ENCODE measurements at places on chromosomes 5 and 9.

DNA sequence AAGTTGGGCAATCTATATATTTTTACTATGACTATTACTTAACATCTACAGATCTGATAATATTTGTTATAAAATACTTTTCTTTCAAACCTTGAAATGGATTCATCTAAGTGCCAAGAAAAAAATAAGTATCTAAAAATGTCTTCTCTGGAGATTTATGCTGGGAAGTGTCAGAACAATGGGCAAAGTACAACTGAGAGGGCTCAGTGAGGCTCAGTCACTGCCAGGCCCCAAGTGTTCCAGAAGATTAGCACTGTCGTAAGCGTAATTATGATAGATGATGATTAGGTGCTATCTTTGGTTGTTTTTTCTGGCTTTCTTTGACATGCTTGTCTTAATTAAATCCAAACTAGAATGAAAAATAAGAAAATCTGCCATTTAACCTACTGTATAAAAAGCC, 72.2 kb upstream of the ADAMTS19 start:
- no peak for DNase-seq

DNA sequence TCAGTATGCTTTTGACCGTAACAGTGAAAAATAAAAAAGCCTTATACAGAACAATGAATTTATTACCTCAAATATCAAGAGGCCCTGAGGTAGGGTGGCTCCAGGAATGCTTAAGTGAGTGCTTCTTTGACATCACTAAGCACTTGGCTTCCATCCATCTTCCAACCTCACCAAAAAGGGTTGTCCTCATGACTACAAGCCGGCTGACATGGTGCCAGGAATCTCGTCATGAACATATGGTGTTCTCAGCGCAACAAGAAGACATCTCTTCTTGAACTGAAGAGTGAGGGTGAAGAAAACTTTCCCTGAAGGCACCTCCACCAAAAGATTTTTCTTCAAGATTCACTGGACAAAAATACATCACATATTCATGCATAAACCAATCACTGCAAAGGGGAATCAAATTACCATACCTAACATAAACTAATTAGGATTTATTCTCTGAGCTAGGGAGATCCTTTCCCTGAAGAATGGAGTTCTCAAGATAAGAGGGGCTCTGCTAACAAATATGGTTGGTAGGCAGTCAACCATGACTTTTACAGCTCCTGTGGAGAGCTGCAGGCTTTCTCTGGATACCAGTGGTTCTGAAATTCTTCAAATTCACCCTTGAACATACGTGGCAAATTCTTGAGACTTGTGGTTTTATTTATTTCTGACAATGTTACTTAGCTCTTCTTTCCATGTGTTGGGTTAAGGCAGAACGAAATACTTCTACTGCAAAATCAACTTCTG, 49.5 kb downstream of the AGXT2 start:
- no peak for DNase-seq

GRCh38 chr9:100784755-100785154, 206.9 kb downstream of the CAVIN4 start:
- no peak for DNase-seq

- DNase-seq = no peak
Measured at GRCh38 chr5:115456056-115456455, 88.5 kb downstream of the FEM1C start.

DNA sequence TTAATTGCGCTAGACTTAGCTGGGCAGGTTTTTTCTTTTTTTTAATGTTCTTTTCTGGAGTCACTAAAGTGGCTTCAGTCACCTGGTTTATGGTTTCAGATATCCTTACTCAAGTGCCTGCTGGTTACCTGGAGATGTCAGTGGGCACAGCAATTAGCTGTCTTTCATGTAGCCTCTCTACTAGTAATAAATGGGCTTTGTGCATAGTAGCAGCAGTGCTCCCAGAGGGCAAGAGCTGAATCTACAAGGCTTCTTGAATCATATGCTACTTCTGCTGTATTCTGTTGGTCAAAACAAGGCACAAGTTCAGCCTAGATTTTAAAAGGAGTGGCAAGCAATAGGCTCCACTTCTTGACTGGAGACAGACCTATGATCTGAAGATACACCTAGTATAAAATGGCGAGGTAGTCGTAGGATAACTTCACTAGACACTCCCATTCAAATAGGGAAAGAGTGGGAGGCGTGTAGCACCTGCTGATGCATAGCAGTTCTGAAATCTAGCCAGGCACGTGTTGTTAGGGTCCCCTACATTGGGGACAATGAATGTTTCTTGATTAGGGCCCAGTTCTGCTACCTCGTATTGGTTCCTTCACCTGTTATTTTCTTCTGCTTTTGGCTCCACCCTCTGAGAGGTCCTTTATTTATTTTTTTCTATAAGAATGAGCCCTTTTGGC, 7.0 kb downstream of the SCAMP1 start:
- DNase-seq = no peak

DNA sequence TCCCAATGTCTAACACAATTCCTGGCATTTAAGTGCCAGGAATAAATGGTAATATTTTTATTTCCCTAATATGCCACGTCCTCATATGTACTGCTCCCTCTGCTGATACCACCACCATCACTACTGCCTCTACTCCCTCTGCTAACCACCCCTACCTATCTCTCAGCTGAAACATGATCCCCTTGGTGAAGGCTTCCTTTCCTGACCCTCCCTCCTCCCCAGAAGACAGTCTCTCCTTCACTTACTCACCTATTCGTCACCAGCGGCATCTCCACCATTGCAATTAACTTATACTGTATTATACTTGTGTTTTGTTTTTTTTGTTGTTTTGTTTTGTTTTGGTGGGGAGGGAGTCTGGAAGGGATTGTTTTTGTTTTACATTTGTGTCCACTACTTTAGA, 4.8 kb downstream of the DENND1A start:
- no peak for DNase-seq
